ENCODE measurements at places on chromosomes 7 and 10. TPM values are rescaled to one million over a fixed set of nuclear protein-coding genes. Genes with fewer than 3 reads are reported as not detected.

Gene PLCE1
- total RNA-seq, result 3.5 TPM

Gene MYL7
- not detected for total RNA-seq

Gene CRPPA
- 1.2 TPM for total RNA-seq

Gene NPY4R
- total RNA-seq, result not detected

Gene CPN1
- total RNA-seq, result not detected

Gene IL15RA
- total RNA-seq, result 13.7 TPM

Gene PRR15
- total RNA-seq, result not detected

Gene ELN
- total RNA-seq, result 7.8 TPM

Gene FZD8
- total RNA-seq, result 3.5 TPM

Gene AKR1C1
- 528 TPM for total RNA-seq

Gene STRIP2
- 5.1 TPM for total RNA-seq

Gene TSPAN12
- total RNA-seq, result 0.73 TPM

Gene IDI2
- not detected for total RNA-seq

Gene TMEM26
- total RNA-seq, result 2.8 TPM

Gene CTBP2
- 78.1 TPM for total RNA-seq

Gene ZMIZ1
- 49.6 TPM for total RNA-seq

Gene IMPDH1
- 69.0 TPM for total RNA-seq

Gene ASIC3
- 0.17 TPM for total RNA-seq

Gene HHEX
- 8.7 TPM for total RNA-seq

Gene MKX
- 0.83 TPM for total RNA-seq

Gene TAS2R5
- total RNA-seq, result 1.7 TPM

Gene AASS
- 30.3 TPM for total RNA-seq

Gene KCP
- total RNA-seq, result 0.66 TPM

Gene ANKRD7
- 3.8 TPM for total RNA-seq

Gene MRPS33
- 23.0 TPM for total RNA-seq

Gene SPDYE16
- 0.33 TPM for total RNA-seq

Gene PPP1R17
- total RNA-seq, result not detected

Gene WDFY4
- total RNA-seq, result under 0.01 TPM

Gene CFTR
- not detected for total RNA-seq

Gene PAX4
- total RNA-seq, result not detected

Gene CNPY1
- total RNA-seq, result not detected

Gene ERVW-1
- not detected for total RNA-seq

Gene PLOD3
- 99.5 TPM for total RNA-seq

Gene CACNA2D1
- 54.1 TPM for total RNA-seq
